ENCODE measurements at places on chromosomes 1 and 21. TPM values are rescaled to one million over a fixed set of nuclear protein-coding genes. Genes with fewer than 3 reads are reported as not detected.

The IL24 gene
- not detected for total RNA-seq

The PROK1 gene
- 0.63 TPM for total RNA-seq

The NTRK1 gene
- 0.42 TPM for total RNA-seq

The OR2T11 gene
- total RNA-seq: not detected

The A3GALT2 gene
- total RNA-seq: 0.71 TPM

The IGSF21 gene
- total RNA-seq: 5.0 TPM

DNA sequence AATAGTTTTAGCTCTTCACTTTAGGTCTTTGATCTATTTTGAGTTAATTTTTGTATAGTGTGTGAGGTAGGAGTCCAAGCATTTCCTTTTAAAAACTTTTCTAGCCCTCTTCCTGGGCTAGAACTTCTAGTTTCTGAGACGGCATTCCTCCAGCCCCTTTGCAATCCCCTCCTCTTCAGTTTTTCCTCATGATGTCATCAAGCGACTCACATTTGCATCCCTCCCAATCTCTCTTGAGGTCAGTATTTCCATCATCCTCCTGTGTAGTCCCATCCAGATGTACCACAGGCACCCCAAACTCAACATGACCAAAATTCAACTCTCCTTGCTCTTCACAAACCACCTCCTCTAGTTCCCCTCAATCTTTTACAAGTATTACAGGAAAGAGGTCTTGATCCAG lies 10.7 kb downstream of the HMGN2 start:
- no peak for DNase-seq

DNA sequence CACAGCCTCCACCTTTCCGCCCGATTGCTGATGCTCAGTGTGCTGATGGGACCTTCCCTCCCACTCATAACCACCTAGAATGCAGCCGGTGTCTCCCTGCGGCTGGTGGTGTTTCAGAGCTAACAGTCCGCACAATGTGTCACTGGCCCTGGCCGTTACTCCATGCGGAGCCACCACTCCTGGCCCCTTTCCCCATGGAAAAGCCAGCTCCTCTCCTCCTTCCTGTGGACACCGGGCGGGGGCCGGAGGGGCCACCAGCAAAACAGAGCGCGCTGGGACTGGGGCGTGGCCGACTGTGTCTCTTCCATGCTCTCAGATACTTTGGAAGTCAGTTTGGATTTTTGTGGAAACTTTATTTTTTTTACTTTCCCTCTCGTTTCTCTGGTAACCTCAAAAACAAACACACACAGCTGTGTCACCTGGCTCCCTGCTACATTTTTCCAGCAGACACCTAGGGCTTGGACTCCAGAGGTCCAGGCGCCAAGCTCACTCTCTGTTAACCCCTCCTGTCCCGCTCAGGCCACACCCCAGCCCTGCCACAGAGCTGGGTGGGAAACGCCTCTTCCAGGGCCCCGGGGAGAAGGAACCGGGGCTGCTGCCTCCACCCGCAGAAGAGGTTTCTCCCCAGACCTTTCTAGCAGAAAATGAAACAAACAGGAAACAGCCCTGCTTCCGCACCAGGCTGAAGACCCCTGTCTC lies 32.5 kb upstream of the COL6A2 start:
- peak; percentile 46 for DNase-seq

DNA sequence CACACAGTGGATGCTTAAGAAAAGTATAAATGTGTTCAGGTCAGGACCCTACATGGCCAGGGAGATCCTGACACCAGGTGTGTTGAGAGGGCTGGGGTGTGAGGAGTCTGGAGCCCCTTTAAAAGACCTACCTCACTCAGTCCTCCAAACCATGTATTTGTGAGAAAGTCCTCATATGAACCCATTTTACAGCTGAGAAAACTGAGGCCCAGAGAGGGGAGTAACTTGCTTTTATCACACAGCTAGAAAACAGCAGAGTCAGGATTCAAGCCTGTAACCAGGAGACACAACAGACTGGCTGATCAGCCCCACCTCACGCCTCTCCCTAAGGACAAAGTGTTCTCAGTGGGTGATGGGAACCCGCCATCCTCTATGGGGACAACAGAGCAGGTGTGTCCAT lies 706.7 kb downstream of the PTPRU start:
- no peak for DNase-seq

GRCh38 chr1:86758570-86758969 lies 54.2 kb downstream of the SH3GLB1 start:
- DNase-seq: no peak

GRCh38 chr1:46772571-46772970 lies 26.3 kb upstream of the CYP4B1 start:
- no peak for DNase-seq

- no peak for DNase-seq
These were observed 8.7 kb upstream of the CD34 start for GRCh38 chr1:207919523-207920170.

DNA sequence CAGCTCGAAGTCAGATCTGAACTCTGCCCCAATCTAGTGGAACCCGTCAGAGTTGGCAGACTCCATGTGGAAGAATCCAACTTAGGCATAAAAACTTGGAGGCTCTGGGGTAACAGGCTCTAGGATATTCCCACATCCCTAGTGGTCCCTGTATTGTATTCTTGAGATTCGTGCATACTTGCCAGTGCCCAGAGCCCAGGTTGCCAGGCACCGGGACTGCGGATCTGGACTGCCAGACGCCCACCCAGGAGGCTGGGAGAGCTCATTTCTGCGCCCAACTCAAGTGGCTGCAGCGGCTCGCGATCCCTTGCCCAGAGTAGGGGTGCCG lies 1.1 kb downstream of the GRIK1 start:
- no peak for DNase-seq

DNA sequence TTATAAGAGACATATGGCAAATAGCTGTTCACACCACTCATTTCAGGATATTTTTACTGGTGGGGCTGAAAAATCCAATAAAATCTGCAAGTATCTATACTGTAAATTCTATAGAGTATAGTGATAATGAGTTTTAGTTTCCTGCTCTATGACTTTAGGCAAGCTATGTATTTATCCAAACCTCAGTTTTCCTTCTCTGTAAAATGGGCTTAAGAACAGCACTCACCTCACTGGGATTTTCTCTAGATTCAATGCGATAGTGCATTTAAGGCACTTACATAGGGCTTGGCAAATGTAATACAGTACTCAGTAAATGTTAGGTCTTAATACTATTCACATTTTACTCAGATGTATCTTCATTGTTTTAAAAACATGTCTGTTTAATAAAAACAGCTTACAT lies 168.7 kb downstream of the ATG4C start:
- no peak for DNase-seq

- DNase-seq: no peak
These were observed 33.8 kb downstream of the KANK4 start for GRCh38 chr1:62285440-62285839.

- no peak for DNase-seq
These were observed 73.6 kb downstream of the PGBD5 start for GRCh38 chr1:230352537-230352936.

- DNase-seq: no peak
These were observed 12.6 kb downstream of the NHLH2 start for GRCh38 chr1:115828101-115829022.

DNA sequence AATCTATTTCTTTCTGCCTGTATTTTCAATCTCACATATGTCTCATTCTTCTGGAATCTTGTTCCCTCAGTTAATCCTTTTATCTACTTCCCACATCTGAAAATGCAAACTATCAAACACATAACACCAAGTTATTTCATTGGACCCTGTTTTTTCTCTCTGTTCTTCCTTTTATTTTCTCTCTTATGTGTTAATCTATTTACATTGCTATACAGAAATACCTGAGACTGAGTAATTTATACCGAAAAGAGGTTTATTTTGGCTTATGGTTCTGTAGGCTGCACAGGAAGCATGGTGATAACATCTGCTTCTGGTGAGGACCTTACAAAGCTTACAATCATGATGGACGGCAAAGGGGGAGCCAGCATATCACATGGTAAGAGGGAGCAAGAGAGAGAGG lies 247.6 kb downstream of the TGFB2 start:
- no peak for DNase-seq

- DNase-seq: no peak
These were observed 422.2 kb upstream of the DEPDC1 start for GRCh38 chr1:68919075-68919474.

- DNase-seq: no peak
These were observed 32.1 kb upstream of the FAM20B start for GRCh38 chr1:178993559-178993958.

GRCh38 chr1:171221665-171222591 lies 26.4 kb upstream of the FMO1 start:
- DNase-seq: no peak

GRCh38 chr21:41616031-41616591 lies 108.2 kb upstream of the TMPRSS2 start:
- peak; percentile 43 for DNase-seq

DNA sequence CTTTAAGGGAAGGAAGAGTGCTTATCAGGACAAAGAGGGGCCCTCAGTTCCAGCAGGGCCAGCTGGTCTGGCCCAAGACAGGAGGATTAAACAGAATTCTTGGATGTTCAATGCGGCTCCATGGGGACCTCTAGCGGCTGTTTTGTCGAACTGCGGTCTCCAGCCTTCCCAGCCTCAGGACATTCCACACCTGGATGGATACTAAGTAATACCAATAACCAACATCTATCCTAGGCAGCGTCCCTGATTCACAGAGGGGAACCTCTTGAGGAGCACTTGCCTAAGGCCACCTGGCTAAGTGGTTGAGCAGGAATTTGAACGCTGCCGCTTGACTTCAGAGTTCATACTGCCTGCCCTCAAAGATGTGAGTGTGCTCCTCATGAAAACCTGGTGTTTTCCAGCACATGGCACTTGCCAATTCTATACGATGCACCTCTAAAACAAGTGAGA lies 15.5 kb upstream of the CD247 start:
- DNase-seq: no peak

DNA sequence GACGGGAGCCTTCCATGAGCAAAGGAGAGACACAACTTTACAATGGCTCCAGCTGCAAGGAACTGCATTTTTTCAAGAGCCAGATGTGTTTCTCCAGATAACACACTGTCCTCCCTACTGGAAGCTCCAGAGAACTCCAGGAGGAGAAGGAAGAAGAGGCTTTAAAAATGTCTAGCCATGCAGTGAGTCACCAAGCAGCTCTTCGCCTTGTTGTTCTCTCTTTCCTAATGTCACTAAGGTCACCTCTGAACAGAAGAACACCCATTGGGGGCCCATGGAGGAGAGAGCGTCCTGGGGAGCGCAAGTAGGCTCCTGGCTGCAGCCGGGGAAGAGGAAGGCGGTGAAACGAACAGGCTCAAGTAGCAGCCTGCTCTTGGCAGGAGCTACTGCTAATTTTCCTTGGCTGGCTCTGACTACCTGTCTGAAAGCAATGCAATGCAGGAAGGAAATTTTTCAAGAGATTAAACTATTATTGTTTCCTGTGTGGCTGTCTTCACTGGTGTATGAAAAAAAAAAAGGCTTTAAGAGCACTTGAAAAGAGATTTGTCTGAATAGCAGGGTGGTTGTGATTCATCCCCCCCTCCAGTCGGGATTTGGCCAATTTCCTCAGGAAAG lies 321.9 kb downstream of the SETD4 start:
- no peak for DNase-seq

DNA sequence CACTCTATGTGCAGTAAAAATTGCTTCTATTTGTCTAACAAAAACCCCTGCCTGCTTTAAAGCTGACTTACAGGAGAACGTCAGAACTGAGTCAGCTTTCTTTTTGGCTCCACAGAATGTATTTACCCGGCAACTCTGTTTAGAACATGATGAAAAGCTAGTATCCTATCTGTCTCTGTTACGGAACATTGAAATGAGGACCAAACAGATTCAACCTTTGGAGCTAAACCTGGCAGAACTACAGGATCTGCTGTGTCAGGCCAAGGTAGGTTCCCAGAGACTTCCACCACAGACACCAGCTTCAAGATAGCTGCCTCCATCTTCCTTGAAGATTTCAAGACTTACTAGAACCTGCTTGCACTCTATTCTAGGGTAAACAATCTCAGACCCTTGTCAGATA lies 132.6 kb downstream of the MACF1 start:
- DNase-seq: no peak

GRCh38 chr1:64744492-64745180 lies at the start of gene RAVER2:
TSS of gene RAVER2 (plus strand) at chr1:64745075. CDS start at chr1:64745173, 98 bp downstream.
- DNase-seq: peak; percentile 15

DNA sequence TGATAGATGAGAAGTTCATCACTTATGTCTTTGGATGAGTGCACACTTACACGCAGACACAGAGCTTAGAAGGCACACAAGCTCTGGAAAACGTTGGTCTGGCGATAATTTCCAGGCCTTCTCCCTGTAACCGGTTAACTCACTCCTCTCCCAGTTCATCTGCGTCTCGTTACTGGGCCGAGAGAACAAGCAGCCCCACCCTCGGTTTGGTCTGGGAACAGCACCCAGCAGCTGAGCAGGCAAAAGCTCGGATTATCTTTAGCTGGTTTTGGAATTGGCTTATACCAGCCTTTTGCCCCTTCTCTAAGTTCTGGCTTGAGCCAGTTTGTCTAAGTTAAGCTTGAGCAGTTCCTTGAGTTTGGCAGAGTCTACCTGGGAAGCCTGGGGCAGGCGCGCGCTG lies 27.3 kb upstream of the COL6A1 start:
- no peak for DNase-seq

- DNase-seq: peak; percentile 38
These were observed 43.8 kb downstream of the SLC44A3 start for GRCh38 chr1:94863919-94864318.

DNA sequence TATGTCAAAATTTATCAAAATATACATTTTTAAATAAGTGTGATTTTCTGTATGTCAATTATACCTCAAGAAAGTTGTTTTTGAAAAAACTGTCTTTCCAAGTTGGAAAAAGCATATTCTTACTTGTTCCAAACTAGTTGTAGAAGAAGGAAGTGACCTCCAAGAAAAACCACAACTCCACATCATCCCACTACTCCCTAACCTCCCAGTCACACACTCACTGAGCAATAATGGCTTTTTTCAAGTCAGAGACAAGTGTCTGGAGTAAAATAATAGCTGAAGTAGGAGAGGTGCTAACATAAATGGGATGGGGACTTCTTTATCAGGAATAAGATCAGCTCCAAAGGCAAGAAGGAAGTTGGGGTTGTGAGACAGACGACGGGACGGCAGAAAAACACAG lies 13.4 kb downstream of the EPRS1 start:
- DNase-seq: no peak

- DNase-seq: no peak
These were observed 56.1 kb downstream of the GABPA start for GRCh38 chr21:25790878-25791204.

- DNase-seq: no peak
These were observed 154.6 kb upstream of the LRRC7 start for GRCh38 chr1:69413129-69413528.

DNA sequence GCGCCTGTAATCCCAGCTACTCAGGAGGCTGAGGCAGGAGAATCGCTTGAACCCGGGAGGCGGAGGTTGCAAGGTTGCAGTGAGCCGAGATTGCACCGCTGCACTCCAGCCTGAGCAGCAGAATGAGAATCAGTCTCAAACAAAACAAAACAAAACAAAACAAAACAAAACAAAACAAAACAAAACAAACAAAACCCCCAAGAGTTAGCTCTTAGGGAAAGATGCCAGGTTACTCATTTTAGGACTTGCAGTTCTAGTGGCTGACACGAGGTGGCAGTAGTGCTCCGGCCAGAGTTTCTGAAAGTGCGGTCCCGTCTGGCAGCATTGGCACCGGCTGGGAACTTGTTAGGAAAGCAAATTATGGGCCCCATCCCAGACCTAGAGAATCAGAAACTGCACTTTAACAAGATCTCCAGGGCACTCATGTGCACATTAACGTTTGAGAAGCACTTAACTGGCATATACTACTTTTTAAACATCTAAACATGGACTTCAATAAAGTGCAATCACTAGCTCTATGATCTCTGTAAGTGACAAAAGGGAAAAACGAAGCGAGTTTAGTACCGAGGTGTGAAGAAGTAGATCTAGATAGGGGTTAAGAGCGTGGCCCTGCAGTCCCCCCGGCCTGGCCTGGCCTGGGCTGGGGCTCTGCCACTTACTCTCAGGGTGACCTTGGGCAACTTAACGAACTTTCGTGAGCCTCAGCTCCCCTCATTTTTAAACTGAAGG lies 41.9 kb upstream of the TNFRSF1B start:
- peak; percentile 45 for DNase-seq
